ENCODE measurements at places on chromosomes 6 and 20.

DNA sequence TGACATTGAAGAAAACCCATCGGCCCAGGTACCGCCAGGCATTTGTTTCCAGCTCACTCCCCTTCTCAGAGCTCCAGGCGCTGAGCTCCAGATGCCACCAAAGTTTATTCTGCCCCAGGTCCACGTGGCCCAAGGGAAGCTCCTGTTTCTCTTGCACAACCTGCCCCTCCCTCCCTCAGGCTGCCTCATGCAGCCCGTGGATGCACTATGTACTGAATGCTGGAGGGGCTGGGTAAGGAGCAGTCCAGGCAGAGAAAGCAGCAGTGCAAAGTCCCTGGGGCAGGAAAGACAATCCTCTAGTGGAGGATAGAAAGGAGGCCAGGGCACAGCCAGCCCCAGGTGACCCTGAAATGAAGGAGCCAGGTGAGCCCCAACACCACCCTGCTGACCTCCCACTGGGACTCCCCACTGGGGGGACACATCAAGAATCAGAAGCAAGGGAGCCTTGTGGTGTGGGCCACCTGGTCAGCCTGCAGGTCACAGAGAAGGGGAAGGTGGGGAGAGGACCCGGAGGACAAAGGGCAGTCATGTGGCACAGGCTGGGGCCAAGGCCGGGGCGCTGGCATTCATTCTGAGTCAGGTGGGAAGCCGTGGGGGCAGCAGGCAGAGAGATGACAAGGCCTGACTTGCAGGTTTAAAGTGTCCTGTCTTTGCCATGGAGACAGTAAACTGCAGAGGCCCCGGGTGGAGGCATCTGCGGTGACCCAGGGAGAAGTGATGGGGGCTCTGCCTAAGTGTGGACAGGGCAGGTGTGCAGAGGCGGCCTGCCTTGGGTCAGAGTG, 230.1 kb downstream of the PREX1 start:
- no peak for DNase-seq

GRCh38 chr6:41302638-41303037, 16.2 kb upstream of the TREM1 start:
- no peak for DNase-seq

- DNase-seq = no peak
These were observed 480.7 kb downstream of the RFPL4B start for GRCh38 chr6:112827793-112828192.

DNA sequence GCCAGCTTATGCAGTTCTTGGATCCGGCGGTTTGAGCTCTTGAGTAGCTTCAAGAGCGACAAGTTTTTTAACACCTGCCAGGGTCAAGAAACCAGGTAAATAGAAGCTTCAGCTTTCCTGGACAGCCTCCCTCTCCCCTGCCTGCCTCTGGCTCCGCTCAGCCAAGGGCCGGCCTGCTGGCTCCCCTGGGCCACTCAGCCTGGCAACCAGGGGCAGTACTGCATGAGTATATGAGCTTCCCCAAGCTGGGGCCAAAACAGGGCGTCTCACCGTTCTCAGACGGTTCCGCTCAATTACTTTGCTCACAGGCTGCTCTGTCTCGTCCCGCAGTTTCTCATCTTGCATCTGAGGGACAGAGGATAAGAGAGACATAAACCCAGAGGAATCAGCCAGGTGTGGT, 856 bp downstream of the TP53TG5 start:
- no peak for DNase-seq

- DNase-seq = no peak
These were observed 55.1 kb downstream of the MYLK4 start for GRCh38 chr6:2695454-2696095.

- DNase-seq = no peak
These were observed 88.4 kb downstream of the VEGFA start for GRCh38 chr6:43858161-43859153.

DNA sequence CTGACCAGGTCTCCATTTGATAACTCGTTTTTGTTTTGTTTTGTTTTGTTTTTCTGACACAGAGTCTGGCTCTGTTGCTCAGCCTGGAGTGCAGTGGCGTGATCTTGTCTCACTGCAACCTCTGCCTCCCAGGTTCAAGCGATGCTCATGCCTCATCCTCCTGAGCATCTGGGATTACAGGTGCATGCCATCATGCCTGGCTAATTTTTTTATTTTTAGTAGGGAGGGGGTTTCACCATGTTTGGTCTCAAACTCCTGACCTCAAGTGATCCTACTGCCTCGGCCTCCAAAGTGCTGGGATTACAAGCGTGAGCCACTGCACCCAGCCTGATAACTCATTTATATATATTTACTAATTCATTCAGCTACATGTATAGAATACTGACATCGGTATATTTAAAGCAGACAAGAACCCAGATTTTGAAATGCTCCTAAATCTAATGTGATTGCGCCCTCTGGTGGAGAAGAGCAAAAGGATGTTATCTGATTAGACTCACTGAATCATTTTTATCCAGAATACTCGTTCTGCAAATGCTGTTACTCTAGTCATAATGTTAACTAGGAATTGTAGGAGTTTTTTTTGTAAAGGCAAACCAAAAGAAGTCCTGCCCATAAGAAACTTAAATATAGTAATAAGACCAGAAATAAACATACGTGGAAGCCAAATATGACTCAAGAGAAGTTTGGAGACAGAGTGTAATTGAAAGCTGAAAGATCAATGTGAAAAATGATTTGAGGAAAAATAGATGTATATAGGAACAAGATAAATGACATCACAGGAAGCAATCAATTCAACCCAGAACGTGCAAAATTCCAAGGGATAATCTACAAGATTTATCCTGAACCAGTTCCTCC, 5.3 kb upstream of the COL12A1 start:
- DNase-seq = no peak

- no peak for DNase-seq
These were observed 131.9 kb downstream of the GJA10 start for GRCh38 chr6:90026216-90026615.

GRCh38 chr20:17852323-17852722, 116.3 kb downstream of the SNX5 start:
- DNase-seq = no peak

DNA sequence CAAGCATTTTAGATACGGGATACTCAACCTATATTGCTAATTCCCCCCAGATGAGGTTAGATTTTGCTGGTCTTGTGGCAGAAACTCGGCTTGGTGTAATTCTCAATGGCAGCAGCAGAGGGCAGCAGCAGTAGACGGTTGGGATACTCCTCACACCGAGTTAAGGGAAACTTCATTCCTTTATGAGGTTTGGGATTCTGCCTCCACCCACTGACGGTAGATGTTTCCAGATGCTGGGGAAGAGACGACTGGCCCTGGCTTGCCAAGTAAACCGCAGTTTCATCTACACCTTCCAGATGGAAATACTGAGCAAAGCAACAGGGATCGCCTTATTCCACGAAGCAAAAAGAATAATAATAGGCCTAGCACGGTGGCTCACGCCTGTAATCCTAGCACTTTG, 8.2 kb upstream of the TBC1D7 start:
- DNase-seq = peak; percentile 41

DNA sequence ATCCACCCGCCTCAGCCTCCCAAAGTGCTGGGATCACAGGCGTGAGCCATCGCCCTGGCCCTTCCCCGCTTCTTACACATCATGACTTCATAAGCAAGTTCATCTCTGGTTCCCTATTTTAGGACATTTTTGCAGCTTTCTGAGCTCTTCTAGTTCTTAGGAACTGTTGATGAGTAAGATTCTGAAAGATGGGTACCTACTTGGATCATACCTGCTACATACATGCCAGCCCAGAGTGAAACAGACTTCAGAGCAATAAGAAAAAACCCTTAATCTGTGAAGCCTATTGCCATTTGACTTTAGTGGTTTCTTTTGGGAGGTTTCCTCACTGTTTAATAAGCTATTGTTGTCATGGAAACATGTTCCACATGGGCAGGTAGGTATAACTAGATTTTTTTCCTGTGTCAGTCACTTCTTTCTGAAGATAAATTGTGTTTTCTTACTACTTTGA, 27.9 kb upstream of the TMEM217 start:
- no peak for DNase-seq

DNA sequence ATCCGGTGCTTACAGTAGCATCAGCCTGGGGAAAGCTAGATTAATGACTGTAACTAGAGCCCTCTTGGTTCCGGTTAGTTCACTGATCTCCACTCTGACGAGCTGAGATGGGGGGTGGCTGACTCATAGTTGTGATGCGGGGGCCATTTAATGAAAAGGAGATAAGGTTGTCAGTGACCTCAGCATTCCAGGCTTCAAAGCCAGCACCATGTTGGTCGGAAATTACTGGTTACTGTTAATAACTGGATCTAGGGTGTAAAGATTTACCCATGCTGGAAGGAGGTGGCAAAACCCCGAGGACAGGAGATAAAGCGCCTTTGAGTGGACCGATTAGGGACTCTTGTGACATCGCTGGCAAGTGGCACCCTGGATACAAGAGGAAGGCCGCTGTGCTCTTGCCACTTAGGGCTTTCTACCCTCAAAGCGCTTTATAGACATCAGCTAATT, 21.1 kb downstream of the FOXC1 start:
- no peak for DNase-seq

GRCh38 chr6:27838058-27838944, 73.9 kb downstream of the OR2B2 start:
- peak; percentile 60 for DNase-seq

- no peak for DNase-seq
These were observed 10.6 kb upstream of the TENT5A start for GRCh38 chr6:81763051-81763450.

- no peak for DNase-seq
These were observed 390.6 kb upstream of the MAP3K7 start for GRCh38 chr6:90977513-90977912.

DNA sequence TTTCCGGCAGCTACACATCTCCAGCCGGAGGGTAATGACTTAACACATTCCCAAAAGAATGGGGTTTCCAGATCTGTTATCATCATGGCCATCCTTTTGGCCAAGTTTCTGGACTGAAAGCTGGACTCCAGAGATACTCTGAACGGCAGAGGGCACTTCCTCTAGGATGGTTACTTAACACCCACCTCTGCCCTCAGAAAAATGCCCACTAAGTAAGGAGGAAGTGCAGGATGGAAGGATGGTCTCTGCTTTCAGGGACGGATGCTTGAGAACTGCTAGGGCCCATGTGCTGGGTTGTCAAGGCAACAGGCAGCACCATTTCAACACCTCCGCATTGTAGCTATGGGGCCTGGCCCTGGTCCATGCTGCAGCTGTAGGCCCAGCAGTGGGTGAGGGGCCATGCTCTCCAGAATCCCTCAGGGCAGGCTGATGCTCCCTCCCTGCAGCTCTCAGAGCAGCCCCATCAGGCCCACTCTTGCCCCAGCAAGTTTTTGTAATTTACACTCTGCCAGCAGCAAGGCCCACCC, 16.5 kb upstream of the TGM3 start:
- no peak for DNase-seq

DNA sequence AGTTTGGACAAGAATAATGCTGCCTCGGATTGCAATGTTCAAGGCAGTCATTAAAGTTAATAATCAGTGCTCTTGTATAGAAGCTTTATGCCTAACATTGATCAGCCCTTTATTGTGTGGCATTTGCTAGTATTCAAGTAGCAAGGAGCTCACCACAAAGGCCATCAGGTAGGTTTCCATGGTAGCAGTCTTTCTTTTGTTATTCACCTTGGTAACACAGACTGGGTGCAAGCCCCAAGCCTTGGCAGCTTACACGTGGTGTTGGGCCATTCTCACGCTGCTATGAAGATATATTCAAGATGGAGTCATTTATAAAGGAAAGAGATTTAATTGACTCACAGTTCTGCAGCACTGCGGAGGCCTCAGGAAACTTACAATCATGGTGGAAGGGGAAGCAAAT, 149.3 kb downstream of the ADAT2 start:
- no peak for DNase-seq

DNA sequence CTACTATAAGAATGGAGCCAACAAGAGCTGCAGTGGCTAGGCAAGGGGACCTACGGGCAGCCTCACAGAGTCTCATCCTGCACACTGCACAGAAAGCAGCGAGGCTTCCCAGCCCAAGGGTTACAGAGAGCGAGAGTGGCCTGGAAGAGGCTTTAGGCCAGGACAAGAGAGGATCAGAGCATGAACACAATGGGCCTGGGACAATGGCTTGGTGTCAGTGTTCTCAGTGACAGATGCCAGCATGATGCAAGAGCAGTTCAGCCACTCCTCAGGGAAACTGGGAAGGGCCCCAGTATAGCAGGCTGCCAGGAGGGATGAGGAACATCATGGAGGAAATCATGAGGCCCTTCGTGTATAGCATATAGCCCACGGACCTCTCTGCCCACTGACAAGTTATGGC, 108.0 kb downstream of the NUS1 start:
- DNase-seq = no peak

DNA sequence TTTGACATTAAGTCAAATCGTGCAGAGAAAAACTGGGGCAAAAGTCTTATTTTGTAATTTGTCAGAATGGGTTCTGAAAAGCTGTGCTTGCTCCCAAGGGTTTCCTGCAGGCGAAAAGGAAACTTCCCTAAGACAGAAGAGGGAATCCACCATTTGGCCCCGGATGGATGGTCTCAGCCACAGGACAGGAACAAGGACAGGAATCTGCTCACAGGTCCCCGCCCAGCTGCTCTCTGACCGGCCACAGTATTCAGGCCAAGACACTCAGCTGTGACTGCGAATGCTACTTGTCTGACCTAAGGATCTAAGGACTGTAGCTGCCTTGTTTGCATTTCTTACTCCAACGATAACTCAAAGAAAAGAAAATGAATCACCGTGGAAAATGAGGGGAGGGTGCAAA, 197.0 kb downstream of the BMP7 start:
- no peak for DNase-seq

DNA sequence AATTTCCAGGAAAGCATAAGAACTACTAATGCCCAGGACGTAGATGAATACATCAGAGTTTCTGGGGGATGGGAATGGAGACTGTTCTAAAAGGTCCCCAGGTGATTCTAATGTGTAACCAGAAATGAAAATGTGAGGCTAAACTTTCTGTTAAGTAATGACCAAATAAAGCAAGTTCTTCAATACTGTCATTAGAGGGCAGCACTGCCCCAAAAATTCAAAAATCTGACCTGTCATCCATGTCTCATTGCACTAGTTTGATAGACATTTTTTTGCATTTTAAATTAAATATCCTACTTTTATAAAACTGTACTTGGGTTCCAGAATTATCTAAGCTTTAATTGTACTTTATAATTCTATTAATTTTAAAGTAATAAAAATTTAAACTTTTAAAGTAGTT, 94.9 kb downstream of the RFX6 start:
- DNase-seq = no peak

GRCh38 chr6:76043690-76044089, 28.8 kb downstream of the IMPG1 start:
- DNase-seq = no peak

- no peak for DNase-seq
These were observed 7.3 kb upstream of the DOK5 start for GRCh38 chr20:54468082-54468481.

GRCh38 chr6:106084106-106084988, 1.8 kb upstream of the PRDM1 start:
- no peak for DNase-seq

DNA sequence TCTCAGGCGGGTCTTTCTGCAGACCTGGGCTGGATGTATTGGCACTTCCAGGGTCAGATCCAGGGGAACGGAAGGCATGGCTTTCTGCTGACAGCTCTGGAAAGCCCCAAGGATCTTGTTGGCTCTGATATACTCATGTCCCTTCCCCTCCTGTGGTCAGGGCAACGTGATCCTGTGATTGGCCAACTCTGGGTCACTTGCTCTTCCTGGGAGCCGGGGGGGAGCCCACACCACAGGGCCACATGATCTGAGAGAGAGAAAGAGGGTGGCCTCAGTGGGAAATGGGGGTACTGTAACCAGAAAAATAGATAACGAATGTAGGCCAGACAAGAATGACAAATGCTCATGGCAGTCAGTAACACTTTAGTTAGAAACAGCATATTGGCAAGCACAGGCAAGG, 223.0 kb downstream of the NFATC2 start:
- DNase-seq = no peak

- DNase-seq = no peak
These were observed 131.0 kb upstream of the PHACTR1 start for GRCh38 chr6:12585497-12585958.
